ENCODE measurements at places on chromosomes 5 and 9.

DNA sequence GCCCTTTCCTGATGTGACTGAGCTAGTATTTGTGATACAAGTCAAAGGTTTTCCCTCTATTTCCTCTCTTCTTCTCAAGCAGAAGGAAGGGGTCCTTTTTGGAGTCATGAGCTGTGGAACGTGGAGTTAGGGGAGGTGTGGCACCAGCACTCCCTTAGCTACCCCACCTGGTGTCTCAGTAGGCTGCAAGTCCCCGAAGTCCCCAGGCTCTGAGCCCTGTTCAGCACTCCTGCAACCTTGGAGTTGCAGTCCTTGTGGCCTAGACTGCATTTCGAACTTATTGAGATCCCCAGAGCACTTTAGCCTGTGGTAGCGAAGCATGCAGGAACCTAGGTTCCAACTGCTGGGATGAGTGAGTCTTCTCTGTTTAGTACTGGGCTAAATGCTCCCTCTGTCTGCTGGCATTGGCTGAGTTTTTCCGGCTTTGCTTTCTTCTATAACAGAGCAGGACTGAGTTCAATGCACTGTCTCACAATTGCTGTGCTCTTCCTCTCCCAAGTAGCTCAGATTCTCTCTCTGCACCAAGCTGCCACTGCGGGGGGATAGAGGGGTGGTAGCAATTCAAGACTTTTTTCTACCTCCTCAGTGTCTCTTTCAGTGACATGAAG lies 600.7 kb upstream of the CDH9 start:
- no peak for DNase-seq

GRCh38 chr9:114291064-114291474 lies 31.8 kb upstream of the ORM1 start:
- peak; percentile 51 for DNase-seq

GRCh38 chr9:134486143-134486591 lies 155.4 kb upstream of the COL5A1 start:
- no peak for DNase-seq

- DNase-seq: no peak
Measured at GRCh38 chr5:139969318-139969717, 73.8 kb downstream of the NRG2 start.

GRCh38 chr9:2414465-2414864 lies 207.1 kb upstream of the VLDLR start:
- no peak for DNase-seq

- no peak for DNase-seq
Measured at GRCh38 chr9:35333551-35333950, 156.4 kb upstream of the RUSC2 start.

DNA sequence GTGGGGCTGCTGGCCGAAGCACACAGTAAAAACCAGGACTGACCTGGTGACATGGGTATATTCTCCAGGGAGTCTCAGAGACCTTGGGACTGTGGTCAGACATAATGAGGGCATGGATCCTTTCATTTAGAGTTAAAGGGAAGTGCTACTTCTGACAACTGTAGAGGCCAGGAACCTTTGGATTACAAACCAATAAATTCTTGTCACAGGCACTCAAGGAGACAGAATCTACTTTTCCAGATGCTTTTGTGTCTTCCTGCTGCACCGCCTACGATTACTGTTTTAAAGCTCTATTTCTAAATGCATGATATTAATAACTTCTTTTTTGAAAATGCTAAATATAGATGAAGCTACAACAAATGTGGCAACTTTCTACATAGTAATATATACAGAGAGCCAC lies 106.5 kb upstream of the LPAR1 start:
- no peak for DNase-seq

DNA sequence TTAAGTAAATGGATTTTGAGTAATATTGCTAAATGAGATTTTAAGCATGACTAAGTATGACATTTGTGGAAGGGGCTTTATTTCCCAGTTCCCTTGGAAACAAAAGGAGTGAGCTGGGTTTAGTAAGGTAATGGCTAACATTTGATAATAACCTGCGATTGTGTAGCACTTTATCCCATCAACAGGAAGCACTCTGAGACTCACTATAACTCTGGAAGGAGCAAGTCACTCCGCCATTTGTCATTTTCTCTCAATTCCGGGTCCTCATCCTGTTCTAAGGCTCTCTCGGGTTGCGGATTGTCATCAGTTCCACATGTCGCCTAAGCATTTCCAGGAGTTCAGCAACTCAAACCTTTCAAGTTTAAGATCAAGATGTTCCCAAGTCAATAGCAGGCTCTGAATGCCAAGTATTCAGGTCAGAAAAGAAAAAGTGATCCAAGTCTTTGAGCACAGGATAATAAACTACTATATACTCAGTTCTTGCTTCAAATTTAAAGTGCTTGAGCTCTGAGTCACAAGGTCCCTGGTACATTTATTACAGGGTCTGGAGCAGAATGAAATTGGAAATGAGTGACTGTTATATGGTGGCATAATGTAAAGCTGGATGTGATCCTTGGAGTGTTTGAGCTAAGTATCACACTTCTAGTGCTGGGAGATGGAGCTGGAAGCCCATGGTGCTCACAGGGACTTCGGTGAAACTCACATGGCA lies 39.3 kb downstream of the CAPSL start:
- no peak for DNase-seq

DNA sequence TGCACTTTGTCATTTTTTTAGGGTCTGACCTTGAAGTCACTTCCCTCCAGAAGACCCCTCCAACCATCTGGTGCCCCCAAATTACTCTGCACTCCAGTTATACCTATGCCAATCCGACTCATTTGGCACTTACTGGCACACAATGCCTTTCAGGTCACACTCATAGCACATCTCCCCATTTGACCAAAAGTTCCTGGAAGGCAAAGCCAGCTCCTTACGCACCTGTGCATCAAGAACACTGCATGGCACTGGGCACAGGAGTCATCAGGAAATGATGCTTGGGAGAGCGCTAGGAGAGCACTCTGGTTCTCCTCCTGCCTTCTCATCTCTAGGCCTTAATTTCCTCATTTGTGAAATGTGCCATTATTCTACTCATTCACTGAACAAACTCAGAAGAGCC lies 2.9 kb downstream of the TNIP1 start:
- no peak for DNase-seq

- peak; percentile 22 for DNase-seq
Measured at GRCh38 chr5:59126708-59127573, 544.1 kb downstream of the RAB3C start.

DNA sequence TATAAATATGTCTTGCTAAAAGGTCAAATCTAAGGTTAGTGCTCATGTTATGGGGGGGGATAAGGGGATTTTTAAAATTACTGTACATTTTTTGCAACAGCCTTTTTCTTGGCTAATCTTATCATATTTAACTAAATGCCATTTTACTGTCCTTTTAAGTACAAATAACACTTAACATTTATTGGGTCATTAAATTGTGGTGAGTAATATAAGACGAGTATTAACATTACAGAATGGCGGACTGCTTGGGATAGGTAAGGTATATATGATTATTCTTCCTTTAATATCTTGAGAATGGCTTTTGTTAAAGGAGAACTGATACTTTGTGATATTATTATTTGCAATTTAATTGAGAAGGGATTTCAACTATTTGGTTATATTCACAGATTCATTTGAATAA lies 33.2 kb downstream of the GPR151 start:
- no peak for DNase-seq

DNA sequence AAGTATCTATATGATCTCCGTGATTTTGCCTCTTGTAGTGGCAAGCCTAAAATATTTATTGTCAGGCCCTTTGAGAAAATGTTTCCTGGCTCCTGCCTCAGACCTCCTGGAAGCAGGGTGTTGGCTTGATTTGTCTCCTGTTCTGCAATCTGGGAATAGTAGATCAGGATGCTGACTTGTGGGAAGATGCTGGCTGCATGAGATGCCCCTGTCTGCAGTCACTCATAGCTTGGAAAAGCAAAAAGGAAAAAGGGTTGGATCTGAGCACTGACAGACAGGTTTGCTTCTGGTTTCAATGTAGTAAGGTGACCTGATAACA lies 16.7 kb downstream of the TJP2 start:
- DNase-seq: no peak

DNA sequence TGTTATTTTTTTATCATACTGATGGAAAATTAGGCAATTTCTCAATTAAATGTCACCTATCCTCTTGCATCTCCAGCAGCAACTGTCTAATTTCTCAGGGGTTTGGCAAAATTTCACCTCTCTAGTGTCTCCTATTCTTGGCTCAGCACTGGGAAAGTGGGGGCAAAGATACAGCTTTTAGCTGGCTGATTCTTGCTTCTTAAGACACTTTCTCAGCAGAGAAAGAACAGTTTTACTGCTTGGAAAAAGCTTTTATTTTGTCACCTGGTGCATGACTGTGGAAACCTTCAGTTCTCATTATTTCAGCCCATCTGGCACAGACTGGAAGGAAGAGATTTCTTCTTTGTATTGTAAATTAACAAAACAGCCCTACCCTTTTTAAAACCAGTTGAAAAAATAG lies 283.6 kb upstream of the SGCD start:
- no peak for DNase-seq

DNA sequence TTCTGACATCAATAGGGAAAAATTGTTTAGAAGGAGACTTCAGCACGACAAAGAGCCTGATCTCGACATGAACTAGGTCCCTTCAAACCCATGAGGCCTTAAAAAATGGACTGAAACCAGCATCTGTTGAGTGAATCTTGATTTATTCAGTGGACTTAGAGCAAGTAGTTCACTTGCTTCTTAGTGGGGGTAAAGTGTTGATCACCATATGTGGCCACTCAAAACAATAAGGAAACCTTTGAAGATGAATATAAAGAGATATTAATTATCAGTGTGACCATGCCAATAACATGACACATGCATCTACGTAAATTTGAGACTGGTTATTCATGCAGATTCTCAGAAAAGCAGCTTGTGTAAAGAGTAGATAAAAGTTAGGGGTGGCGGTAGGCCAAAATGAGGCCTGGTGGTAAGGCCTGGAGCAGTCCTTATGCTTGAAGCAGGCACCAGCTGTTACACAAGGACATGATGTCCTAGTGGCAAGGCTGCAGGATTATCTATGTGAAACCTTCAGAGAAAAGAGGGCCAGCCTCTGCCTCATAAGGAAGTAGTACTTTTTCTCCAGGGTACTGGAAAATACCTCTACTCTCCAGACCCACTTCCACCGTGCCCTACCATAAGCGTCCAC lies 61.3 kb downstream of the S1PR3 start:
- DNase-seq: no peak

Measured in T-helper 1 cell (primary cell).